WERI-Rb-1 (cell line): ENCODE measurements at places on chromosomes 16 and 17.

GRCh38 chr16:70430667-70431536 lies 8.0 kb downstream of the ST3GAL2 start:
- DNase-seq: no peak

DNA sequence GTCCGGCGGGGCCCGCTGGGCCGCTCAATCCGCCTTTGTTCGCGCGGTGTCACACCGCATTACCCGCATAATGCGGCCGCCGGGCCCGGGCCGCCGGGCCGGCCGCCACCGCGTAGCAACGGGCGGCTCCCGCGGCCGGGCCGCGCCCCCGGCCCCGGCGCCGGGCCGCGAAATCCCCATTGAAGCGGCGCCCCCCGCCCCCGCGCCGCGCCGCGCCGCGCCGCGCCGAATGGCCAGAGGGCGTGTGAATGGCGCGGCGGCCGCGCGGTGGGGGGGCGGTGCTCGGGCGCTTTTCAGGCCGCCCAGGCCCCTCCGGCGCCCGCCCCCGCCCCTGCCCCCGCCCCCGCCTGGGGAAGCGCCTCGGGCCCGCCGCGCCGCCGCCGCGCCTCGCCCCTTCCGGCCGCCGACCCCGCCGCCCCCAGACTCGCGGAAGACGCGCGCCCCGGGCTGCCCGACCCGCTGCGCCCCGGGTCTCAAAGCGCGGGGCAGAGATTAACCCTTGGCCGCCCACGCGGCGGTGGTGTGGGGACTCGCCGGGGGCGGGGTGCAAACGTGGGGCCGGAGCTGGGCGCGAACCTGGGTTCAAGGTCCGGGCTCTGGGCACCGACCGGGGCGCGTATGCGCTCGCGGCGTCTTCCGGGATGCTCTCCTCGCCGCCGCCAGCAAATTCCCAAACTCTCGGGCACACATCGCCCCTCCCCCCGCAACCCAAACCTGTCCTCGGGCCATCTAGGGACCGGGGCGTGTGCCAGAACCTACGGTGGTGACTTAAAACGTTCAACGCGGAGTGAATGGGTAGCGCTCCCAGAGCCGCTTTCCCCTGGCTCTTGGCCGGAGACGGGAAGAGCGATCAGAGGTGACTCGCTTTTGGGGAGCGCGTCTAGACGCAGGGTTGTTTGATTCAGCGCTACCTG lies 46.7 kb downstream of the WNT3 start:
- peak; percentile 73 for DNase-seq

DNA sequence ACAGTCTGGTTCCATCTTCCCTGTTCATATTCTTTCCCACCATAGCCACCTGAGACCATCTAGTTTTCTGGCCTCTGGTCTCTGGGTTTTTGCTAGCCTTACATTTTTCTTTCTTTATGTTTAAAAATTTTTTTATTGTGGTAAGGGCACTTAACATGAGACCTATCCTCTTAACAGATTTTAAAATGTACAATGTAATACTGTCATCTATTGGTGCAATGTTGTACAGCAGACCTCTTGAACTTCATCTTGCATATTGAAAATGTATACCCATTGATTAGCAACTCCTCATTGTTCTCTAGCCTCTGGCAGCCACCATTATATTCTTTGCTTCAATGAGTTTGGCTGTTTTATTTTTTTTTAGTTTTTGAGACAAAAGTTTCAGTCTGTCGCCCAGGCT lies 39.2 kb downstream of the ITGAM start:
- DNase-seq: no peak

DNA sequence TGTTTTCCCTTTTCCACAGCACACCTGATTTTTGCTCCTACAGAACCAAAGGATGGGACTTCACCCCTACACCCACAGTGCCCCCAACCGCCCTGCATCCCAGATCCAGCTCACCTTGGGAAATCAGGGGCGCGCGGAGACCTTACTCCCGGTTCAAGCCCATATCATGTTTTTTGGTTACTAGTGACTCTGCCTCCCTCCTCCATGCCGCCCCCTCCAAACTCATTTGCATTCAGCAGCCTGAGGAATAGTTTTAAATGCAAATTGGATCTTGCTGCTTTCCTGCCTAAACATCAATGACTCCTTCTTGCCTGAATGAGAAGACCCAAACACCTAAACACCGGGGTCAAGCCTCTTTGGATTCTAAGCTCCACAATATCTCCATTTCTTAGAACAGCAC lies 331.8 kb downstream of the TMEM114 start:
- DNase-seq: no peak

DNA sequence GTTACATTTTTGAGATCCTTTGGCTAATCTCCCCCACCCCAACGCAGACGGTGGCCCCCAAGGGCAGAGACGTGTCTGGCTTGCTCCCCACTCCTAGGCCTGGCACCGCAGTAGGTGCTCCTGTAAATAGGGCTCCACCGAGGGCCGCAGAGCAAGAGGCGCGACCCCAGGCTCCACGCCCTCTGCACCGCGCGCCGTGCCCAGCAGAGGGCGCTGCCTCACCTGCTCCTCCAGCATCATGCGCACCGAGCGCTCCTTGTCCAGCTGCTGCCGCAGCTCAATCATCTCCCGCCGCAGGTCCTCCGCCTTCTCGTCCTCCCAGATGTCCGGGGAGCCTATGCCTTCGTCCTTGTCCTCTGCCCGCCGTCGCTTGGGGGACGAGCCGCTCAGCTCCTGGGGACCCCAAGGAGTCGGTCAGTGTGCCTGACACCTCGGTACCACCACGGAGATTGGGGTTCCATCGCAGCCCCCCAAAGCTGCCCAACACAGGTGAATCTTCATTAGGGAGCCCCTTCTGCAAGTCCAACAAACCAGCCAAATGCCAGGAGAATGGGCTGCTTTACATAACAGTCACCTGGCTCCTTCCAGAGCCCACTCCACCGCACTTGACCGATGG lies 11.2 kb downstream of the TFAP4 start:
- peak; percentile 71 for DNase-seq

GRCh38 chr16:7914748-7915147 lies 582.1 kb downstream of the RBFOX1 start:
- DNase-seq: no peak

DNA sequence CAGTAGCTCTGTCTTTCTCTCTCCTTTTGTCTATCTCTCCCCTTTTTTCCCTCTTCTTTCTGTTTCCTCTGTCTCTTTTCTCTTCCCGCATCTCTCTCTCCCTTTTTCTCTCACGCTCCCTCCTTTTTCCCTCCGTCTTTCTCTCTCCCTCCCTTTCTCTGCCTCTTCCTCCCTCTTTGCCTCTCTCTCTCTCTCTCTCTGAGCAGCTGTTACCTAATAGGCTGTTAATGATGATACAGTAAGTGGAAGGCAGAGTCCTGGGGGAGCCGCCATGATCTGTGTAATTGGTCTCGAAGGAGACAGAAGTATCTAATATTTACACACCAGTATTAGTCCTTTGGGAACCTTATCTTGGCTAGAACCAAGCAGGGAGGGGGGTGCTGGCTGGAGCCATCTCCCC lies 136.1 kb upstream of the CIBAR2 start:
- no peak for DNase-seq

GRCh38 chr16:12672986-12673385 lies 130.7 kb downstream of the CPPED1 start:
- no peak for DNase-seq

GRCh38 chr16:9602189-9602588 lies 510.7 kb downstream of the HAPSTR1 start:
- DNase-seq: no peak

DNA sequence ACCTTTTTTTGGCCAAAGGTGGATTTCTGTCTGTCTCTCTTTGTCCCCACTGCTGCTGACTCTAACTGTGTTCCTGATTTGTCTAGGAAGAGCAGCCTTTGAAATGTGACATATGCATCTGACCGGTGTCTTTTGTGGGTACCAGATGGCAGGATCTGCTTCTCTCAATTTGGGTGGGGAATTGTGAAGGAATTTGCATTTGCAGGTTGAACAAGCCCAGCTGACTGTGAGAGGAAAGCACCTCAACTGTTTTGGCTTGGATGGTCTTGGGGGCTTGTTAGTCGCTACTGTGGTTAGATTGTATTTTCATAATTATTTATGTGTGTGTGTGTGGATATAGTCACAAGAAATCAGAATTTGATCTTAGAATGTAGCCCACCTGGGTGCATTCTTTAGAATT lies 37.7 kb upstream of the LCMT1 start:
- DNase-seq: no peak

DNA sequence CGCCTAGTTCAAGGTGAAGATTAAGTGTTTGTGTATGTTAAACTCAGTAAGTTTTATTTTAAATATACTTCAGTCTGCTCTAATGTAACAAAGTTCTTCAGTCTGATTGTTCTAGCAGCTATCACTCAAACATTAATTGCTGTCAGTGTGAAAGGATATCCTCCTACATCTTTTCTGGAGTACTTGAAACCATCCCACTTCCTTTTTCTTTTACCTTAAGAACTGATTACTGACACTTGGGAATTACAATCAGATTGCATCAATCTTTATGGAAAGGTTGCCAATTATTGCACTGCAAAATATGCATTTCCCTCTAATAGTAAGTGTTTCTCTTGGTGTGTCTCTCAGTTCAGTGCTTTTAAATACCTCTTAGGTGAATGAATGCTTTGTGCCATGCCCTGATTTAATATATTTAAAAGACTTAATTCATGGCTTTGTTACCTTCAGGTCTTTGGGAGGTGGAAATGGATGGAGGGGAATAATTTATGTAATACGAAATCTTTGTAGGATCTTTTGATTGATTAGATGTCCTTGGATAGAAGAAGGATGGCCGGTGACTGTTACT lies 16.6 kb downstream of the MRTFB start:
- no peak for DNase-seq

- DNase-seq: no peak
Measured at GRCh38 chr17:54844233-54844632, 56.4 kb upstream of the TOM1L1 start.

DNA sequence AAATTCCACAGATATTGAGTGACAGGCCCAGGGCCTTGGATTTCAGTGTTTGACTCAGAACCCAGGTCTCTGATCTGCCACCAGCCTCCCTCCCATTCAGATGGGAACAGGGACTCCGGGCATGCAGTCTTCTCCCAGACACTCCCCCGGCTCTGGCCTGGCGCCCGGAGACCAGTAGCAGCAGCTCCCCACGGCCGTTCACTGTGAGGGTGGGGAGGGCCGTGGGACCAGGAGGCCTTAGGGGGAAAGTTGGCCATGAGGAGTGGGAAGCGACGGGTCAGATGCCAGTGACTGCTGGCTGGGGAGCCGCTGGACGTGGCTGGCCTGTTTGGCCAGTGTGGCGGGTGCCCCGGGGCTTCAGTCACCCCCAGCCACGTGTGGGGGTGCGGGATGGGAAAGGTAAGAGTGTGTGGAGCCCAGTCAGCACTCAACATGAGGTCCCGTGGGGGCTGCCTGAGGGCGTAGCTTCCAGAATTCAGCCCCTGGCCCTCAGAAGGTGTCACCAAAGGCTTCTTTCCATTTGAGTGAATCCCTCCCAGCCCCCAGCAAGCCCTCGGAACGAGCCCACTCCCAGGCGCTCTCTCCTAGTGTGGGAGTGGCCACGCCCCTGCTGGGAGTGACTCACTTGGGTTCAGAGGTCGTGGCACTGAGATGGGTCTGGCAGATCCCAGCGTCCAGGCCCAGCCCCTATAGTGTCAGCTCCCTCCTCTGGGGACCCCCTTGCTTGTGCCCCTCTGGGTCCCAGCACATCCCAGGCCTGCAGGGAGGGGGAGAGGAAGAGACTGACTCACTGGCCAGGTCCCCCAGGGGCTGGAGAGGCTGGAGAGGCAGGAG lies 309.4 kb downstream of the SEC14L1 start:
- DNase-seq: no peak

GRCh38 chr17:48551214-48551555 lies 6.3 kb upstream of the HOXB2 start:
- no peak for DNase-seq

GRCh38 chr17:74994440-74994839 lies 7.0 kb downstream of the CDR2L start:
- no peak for DNase-seq

GRCh38 chr17:66467766-66468165 lies 165.4 kb downstream of the PRKCA start:
- no peak for DNase-seq

GRCh38 chr16:54540525-54541180 lies 254.1 kb upstream of the IRX3 start:
- no peak for DNase-seq

- no peak for DNase-seq
Measured at GRCh38 chr16:1188432-1189189, 35.7 kb downstream of the CACNA1H start.

DNA sequence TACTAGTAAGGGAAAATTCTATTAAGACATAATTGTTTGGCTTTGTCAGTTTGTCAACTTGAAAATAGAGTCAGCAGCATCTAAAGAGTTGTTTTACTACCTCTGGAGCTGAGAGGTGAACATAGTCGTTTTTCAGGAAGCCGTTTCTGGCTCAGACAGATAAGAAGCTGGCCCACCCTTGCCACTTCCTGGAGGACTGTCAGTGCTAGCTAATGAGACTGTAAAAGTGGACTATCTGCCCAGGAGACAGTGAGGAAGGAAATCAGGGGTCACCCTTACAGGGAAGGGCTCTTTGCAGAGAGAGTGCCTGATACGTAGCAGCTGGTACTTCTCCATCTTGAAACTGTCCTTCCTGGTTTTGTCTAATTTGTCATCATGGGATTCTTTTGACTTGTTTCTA lies 328.7 kb downstream of the WWOX start:
- no peak for DNase-seq

- no peak for DNase-seq
Measured at GRCh38 chr16:80883159-80883642, 78.8 kb upstream of the CDYL2 start.

DNA sequence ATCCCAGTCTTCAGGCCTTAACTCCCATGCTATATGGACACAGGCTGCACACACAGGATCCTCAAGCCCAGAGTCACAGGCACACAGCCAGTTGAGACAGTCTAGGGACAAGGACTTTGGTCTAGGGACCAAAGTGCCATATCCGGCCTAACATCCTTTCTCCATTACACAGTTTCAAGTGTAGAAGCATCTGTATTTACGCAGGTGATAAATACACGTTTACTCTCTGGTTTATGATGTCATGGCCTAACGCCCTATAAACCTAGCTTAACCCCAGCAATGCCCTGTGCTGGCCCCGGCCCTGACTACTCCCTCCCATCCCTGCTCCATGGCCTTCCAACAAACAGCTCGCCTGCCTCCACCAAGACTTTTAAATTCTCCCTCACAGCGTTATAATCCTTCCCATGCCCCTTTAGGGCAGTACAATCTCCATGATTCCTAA lies 17.1 kb downstream of the CUEDC1 start:
- DNase-seq: peak; percentile 67
